Heart left ventricle (tissue), 16 donors: ENCODE measurements at places on chromosomes 12 and 14. TPM values are rescaled to one million over a fixed set of nuclear protein-coding genes. Genes with fewer than 3 reads are reported as not detected.
A peak's percentile ranks its signal among the peaks of the same experiment; 100 is the strongest.

KRT71 gene
- not detected for total RNA-seq

KRT80 gene
- total RNA-seq = 0.47 TPM

RTN1 gene
- total RNA-seq = 0.90 TPM

DNAJC22 gene
- total RNA-seq = 0.08 TPM

PRH1 gene
- 7.5 TPM for total RNA-seq

MGST1 gene
- total RNA-seq = 52.9 TPM

RNASE1 gene
- total RNA-seq = 294 TPM

PTGDR gene
- 1.7 TPM for total RNA-seq

LRP1-AS gene
- not detected for total RNA-seq

GRCh38 chr12:104888481-104888880 lies 69.6 kb downstream of the SLC41A2 start:
- DNase-seq = no peak
- H3K27ac ChIP-seq = no peak overlapping the region
- no peaks in the 10 kb centered on the region for H3K27me3 ChIP-seq
- H3K4me1 ChIP-seq = no peaks in the 10 kb centered on the region
- H3K36me3 ChIP-seq = no peaks in the 10 kb centered on the region

DNA sequence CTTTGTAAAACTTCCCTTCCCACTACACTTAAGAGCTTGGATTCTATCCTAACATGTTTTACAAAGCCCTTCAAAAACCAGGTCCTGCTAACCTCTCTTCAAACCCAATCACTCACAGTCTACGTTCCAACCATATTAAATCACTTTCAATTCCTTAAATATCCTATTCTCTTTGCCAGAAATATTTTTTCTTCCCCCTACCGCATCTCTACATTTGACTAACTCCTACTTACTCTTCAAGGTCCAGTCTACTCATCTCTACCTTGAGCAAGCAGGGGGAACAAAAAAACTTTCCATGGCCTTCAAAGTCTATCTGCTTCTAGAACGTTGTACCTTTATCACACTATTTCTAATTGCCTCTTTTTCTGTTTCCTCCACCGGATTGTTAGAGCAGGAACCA lies 6.1 kb downstream of the ERGIC2 start:
- H3K4me1 ChIP-seq = peaks cover 2% of the 10 kb centered on the region
- no peak overlapping the region for H3K4me3 ChIP-seq
- H3K27ac ChIP-seq = no peak overlapping the region

- no peak for DNase-seq
- no peaks in the 10 kb centered on the region for H3K27me3 ChIP-seq
- peaks cover 32% of the 10 kb centered on the region for H3K4me1 ChIP-seq
- no peak overlapping the region for H3K27ac ChIP-seq
Observed at GRCh38 chr14:35051796-35052195, 5.7 kb downstream of the FAM177A1 start.

GRCh38 chr12:89765959-89766824 lies 57.6 kb upstream of the ATP2B1 start:
- H3K4me3 ChIP-seq = no peak overlapping the region
- H3K4me1 ChIP-seq = no peaks in the 10 kb centered on the region
- no peaks in the 10 kb centered on the region for H3K27me3 ChIP-seq
- DNase-seq = no peak
- no peak overlapping the region for H3K27ac ChIP-seq

DNA sequence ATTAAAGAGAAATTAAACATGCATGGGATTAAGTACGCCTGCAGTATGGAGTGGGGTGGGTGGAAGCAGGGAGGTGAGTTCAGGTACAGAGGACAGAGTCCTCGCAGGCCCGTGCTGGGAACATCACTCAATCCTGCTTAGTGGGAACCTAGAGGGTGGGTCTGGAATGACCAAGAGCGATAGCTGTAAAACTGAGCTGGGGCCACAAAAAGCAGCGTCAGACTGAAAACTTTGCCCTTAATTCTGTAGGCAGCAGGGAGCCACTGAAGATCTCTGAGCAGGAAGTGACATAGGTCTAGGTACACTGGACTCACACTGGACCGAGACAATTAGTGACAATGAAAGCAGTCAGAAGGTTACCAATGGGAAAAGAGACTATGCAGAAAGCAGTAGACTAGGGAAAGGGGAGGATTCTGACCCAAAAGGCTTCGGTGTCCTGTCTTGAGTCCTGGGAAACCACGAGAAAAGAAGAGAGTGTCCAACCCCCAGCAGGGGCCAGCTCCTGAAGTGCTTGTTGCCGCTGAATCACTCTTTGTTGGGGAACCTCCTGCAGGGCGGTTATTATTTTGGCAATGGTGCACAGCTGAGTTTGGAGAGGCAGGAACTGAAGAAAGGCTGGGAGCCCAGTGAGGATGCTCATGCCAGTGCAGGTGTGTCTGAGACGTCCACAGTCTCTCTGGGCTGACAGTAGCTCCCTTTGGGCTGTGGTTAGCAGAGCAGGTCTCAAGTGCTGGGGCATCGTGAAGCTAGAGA lies 97.4 kb downstream of the PLXNC1 start:
- H3K36me3 ChIP-seq = no peaks in the 10 kb centered on the region
- no peaks in the 10 kb centered on the region for H3K4me1 ChIP-seq
- DNase-seq = no peak
- H3K4me3 ChIP-seq = no peak overlapping the region
- no peak overlapping the region for H3K27ac ChIP-seq

GRCh38 chr14:102442241-102443211 lies 67.0 kb downstream of the ANKRD9 start:
- no peak overlapping the region for H3K4me3 ChIP-seq
- no peaks in the 10 kb centered on the region for H3K27me3 ChIP-seq
- no peak overlapping the region for H3K27ac ChIP-seq
- H3K36me3 ChIP-seq = peaks cover 35% of the 10 kb centered on the region

DNA sequence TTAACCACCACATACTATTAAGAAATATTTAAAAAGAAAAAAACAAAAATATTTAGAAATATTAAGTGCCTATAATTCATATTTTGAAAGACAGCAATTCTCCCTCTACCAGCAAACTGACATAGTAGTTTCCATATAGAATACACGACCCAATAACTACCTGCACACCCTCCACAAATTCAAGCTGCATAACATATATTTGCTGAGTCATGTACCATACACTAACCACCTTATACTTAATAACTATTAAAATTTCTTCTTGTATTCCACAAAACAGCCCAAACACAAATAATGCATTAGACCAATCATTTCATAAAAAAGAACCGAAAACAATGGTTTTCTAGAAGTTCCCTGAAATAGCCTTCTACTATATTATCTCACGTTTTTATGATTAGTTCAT lies 21.7 kb downstream of the GTF2A1 start:
- H3K36me3 ChIP-seq = peaks cover 21% of the 10 kb centered on the region
- H3K27me3 ChIP-seq = no peaks in the 10 kb centered on the region
- H3K27ac ChIP-seq = no peak overlapping the region
- DNase-seq = no peak
- H3K4me3 ChIP-seq = no peak overlapping the region
- no peaks in the 10 kb centered on the region for H3K4me1 ChIP-seq

GRCh38 chr12:56591961-56592360 lies 38.2 kb downstream of the BAZ2A start:
- no peak overlapping the region for H3K4me3 ChIP-seq
- H3K27me3 ChIP-seq = no peaks in the 10 kb centered on the region
- no peak overlapping the region for H3K27ac ChIP-seq
- DNase-seq = no peak

GRCh38 chr12:63809566-63809965 lies 29.9 kb downstream of the RXYLT1 start:
- no peak overlapping the region for H3K27ac ChIP-seq
- H3K4me3 ChIP-seq = no peak overlapping the region
- DNase-seq = no peak

- peak overlapping the region; percentile 89 for H3K27ac ChIP-seq
- DNase-seq = no peak
- no peaks in the 10 kb centered on the region for H3K36me3 ChIP-seq
- peaks cover 6% of the 10 kb centered on the region for H3K4me1 ChIP-seq
Observed at GRCh38 chr12:32400114-32400672, 835 bp downstream of the FGD4 start.

DNA sequence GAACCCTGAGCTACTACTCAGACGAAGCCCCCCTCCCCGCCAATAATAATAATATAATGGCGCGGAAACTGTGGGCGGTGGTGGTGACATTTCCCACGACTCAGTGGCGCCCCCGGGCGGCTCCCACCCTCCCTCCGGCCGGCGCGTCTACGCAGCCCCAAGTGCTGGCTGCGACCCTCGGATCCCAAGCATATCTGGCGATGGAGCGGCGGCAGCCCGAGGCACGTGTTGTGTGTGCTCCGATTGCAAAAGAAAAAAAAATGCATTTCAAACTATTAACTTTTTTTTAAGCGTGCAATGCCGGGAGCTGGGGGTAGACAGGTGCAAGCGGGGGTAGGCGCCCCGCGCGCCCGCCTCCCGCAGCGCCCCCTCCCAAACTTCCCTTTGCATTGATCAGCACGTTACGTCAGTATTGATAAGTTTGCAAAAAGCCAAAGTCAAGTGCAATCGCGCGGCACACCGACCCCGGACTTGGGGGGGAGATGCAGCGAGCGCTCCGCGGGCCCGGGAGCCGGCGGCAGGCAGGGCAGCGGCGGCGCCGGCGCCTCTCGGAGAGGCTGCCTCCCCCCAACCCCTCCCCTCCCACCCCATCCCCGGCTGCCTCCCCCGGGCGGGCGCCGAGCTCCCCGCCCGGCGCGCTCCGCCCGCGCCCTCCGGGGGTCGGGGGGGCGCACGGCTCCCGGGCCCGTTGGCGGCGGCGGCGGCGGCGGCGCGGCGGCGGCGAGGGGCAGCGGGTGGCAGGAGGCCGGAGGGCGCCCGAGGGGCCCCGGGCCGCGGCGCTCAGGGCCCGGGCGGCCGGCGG lies 113.1 kb upstream of the MYL2 start:
- peaks cover 79% of the 10 kb centered on the region for H3K27me3 ChIP-seq
- no peaks in the 10 kb centered on the region for H3K36me3 ChIP-seq
- H3K4me3 ChIP-seq = peak overlapping the region; percentile 26
- H3K27ac ChIP-seq = no peak overlapping the region

- no peak overlapping the region for H3K4me3 ChIP-seq
- H3K36me3 ChIP-seq = no peaks in the 10 kb centered on the region
- no peaks in the 10 kb centered on the region for H3K27me3 ChIP-seq
- DNase-seq = no peak
- H3K27ac ChIP-seq = no peak overlapping the region
- no peaks in the 10 kb centered on the region for H3K4me1 ChIP-seq
Observed at GRCh38 chr12:30243426-30243825, 452.2 kb downstream of the IPO8 start.

- no peaks in the 10 kb centered on the region for H3K36me3 ChIP-seq
- no peak overlapping the region for H3K27ac ChIP-seq
- no peaks in the 10 kb centered on the region for H3K4me1 ChIP-seq
- no peak overlapping the region for H3K4me3 ChIP-seq
Observed at GRCh38 chr12:82698708-82699564, 12.2 kb downstream of the TMTC2 start.

DNA sequence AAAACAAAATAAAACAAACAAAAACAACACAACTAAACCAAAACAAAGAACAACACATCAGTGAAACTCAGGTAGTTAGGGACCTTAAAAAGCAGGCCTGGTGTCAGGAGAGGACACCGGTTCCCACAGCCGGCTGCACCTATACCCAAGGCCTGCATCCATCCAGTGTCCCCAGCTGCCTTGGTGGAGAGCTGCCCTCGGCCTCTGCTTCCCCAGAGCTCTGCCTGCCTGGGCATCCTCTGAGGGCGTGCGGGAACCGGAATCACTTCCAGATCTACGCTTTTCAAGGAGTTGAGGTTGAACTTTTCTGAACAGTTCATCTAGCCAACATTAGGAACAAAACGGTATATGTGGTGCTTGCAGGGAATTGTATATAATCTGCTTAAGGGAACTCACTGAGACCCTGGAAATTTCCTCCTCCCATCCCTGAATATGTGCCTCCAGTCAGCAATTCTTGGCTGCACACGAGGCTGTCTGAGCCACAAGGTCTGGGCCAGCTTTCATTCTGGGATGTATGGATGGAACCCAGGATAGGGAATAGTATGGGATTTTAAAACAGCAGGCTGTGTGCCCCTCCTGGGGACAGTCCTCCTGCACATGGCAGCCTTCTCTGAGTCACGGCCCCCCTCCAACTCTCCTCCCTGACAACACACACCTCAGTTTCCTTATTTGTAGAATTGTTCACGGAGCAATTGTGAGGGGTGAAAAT lies 319.0 kb upstream of the RTL1 start:
- no peaks in the 10 kb centered on the region for H3K36me3 ChIP-seq
- H3K27ac ChIP-seq = no peak overlapping the region
- H3K4me1 ChIP-seq = no peaks in the 10 kb centered on the region
- DNase-seq = no peak

DNA sequence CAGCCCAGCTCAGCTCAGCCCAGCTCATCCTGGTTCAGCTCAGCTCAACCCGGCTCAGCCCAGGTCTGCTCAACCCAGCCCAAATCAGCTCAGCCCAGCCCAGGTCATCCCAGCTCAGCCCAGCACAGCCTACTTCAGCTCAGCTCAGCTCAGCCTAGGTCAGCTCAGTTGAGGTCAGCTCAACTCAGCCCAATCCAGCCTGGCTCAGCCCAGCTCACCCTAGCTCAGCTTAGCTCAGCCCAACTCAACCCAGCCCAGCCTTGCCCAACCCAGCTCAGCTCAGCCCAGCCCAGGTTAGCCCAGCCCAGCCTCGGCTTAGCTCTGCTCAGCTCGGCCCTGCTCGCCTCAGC lies 332.3 kb downstream of the TMEM121 start:
- no peak overlapping the region for H3K27ac ChIP-seq
- DNase-seq = no peak
- H3K4me3 ChIP-seq = no peak overlapping the region
- H3K27me3 ChIP-seq = no peaks in the 10 kb centered on the region
- no peaks in the 10 kb centered on the region for H3K36me3 ChIP-seq

DNA sequence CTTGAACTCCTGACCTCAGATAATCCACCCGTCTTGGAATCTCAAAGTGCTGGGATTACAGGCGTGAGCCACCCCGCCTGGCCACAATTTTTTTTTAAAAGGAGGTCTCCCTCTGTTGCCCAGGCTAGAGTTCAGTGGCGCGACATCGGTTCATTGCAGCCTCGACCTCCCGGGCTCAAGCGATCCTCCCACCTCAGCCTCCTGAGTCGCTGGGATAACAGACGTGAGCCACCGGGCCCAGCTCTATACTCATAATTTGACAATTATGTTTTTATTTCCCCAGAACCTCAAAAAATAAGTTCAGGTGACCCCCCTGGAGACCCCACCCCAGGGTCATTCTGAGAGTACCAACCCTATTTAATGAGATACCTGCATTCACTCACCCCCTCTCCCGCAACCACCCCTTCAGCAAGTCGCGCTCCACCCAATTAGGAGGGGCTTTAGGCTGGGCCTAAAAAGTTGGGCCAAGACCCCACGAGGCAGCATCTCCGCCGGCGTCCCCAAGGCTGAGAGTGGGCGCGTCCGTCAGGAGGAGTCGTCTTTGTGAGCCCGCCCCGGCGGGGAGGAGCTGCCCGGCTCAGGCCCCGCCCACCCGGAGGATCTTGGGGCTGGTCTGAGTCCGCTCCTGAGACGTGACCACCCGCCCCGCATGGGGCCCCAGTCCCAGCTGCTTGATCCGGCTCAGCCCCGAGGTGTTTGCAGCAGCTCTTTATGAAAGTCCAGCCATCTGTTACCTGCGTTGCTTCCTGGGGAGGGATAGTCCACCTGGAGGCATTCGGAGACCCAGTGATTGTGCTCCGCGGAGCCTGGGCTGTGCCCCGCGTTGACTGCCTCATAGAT lies at the start of gene ANKRD33:
ANKRD33 (plus strand) TSS at position 628 of the 840 bp plus-strand sequence; CDS start at position 712, 84 bp downstream.
- no peaks in the 10 kb centered on the region for H3K27me3 ChIP-seq
- H3K4me1 ChIP-seq = peaks cover 3% of the 10 kb centered on the region
- no peaks in the 10 kb centered on the region for H3K36me3 ChIP-seq
- H3K4me3 ChIP-seq = no peak within 1 kb of the TSS

- DNase-seq = no peak
- H3K4me3 ChIP-seq = no peak overlapping the region
- H3K36me3 ChIP-seq = no peaks in the 10 kb centered on the region
- H3K27ac ChIP-seq = peak overlapping the region; percentile 52
- H3K4me1 ChIP-seq = peaks cover 21% of the 10 kb centered on the region
Observed at GRCh38 chr12:19409376-19409775, 29.9 kb upstream of the AEBP2 start.
